Breast epithelium (tissue), 4 donors: ENCODE measurements at places on chromosomes 2 and 18.

- DNase-seq = no peak
These were observed 3.4 kb upstream of the DHRS9 start for GRCh38 chr2:169065864-169066517.

GRCh38 chr2:125516496-125517109 lies 1139.4 kb upstream of the GYPC start:
- DNase-seq = no peak

DNA sequence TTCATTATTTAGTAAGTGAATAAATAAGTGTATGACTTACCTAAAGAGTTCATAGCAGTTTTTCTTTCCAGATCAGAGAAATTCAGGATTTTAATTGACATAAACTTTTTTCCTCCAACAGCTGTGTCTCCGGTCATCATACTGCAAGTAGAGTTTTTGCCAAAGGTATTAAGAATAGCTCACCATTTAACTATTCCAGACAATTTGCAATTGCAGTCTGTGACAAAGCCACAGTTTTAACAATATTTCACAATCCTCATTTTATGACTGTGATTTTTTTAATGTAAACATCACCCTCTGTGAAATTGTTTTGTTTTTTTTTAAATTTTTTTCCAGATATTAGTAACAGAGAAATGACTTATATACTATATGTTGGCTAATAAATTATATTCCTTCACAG lies 199.1 kb downstream of the TRIB2 start:
- no peak for DNase-seq

- no peak for DNase-seq
These were observed 15.0 kb downstream of the RTTN start for GRCh38 chr18:70190529-70190928.

DNA sequence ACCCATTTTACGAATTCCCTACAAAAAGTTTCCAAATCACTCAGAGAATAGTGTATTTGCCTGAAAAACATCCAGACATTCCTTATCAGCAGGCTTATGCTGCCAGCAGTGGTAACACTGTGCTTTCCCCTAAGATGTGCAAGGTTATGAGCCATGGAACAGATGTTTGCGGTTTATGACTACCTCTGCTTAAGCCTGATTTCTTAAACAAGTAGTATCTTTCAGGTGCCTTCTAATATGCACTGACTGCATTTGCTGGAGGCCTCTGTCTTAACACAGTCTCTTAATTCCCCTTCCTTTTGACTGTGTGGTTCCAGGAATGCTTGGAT lies 54.8 kb downstream of the CDC42EP3 start:
- DNase-seq = no peak

- no peak for DNase-seq
These were observed 62.7 kb downstream of the CYP1B1 start for GRCh38 chr2:38013158-38013752.

DNA sequence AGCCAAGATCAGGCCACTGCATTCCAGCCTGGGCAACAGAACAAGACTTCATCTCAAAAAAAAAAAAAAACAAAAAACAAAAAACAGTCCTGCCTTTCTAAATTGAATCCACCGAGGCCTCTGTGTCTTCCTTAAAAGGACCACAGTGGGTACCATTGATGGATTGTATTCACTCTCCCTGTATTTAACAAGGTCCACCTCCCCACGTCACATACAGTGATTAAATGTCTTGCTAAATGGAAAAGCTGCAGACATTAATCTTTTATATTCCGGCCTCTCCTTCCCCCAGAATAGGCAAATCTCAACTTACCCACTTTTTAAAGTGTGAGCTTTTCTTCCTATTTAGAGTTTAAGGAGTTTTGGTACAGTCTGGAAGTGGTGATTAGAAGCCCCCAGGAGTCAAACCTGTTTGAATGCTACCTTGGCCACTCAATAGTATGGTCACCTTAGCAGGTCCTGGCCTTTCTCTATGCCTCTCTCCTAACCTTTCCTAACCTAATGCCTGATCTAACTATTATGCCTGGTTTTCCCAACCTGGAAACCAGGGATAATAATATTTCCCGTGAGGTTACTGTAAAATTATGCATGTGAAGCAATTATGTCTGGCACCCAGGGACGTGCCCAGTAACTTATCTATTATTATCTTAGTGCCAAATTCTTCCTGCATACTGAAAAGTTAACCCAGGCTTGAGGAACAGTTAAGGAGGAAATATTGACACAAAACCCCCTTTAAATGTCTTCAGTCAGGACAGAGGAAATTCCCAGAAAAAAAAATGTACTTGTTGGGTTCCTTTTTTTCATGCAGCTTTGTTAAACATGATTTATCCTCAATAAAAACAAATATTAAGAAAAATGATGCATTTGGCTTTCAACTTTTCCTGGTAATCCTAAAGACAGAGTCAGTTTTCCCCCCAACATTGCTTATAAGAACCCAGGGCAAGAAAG lies 3.1 kb downstream of the NFE2L2 start:
- DNase-seq = no peak

GRCh38 chr18:41113885-41114482 lies 841.0 kb upstream of the PIK3C3 start:
- DNase-seq = no peak

DNA sequence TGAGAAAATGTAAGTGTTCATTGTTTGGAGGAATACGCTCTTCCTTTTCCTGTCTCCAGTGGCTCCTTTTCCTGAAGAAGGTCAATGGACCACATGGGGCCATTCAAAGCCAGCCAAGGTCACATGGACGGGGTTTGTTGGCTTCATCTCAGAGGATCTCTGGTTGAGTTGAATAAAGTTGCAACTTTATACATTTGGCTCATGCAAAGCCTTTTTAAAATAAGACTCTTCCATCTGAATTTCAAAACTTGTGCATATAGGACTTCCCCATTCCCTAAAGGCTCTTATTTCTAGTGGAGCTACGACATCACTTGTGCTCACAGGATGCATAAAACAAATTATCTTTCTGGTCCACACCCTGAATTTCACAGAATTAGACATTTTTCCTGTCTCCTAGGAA lies 235.5 kb downstream of the CMPK2 start:
- DNase-seq = no peak
